ENCODE measurements at places on chromosomes 4 and X.

DNA sequence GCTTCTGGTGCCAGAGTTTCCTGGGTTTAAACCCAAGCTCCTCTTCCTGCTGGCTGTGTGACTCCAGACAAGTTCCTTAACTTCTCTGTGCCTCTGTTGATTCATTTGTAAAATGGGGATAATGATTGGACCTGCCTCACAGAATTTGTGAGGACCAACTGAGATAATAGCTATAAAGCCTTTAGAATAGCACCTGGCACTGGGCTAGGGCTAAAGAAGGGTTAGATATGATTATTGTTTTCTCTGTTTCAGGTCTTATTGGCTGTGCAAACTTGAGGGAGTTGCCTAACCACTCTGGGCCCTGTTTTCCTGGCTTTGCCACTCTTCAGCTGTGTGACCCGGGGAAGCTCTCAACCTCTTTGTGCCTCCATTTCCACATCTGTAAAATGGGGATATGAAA, 37.8 kb downstream of the LGI2 start:
- DNase-seq, result no peak

DNA sequence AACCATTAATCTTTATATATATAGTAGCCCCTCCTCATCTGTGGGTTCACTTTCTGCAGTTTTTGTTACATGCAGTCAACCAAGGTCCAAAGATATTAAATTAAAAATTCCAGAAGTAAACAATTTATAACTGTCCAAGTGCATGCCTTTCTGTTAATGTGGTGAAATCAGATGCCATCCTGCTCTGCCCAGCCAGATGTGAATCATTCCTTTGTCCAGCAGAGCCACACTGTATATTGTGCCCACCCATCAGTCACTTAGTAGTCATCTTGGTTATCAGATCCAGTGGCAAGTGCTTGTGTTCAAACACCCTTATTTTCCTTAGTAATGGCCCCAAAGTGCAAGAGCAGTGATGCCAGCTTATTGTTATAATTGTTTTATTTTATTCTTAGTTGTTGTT, 17.2 kb upstream of the PRDM5 start:
- DNase-seq, result no peak

DNA sequence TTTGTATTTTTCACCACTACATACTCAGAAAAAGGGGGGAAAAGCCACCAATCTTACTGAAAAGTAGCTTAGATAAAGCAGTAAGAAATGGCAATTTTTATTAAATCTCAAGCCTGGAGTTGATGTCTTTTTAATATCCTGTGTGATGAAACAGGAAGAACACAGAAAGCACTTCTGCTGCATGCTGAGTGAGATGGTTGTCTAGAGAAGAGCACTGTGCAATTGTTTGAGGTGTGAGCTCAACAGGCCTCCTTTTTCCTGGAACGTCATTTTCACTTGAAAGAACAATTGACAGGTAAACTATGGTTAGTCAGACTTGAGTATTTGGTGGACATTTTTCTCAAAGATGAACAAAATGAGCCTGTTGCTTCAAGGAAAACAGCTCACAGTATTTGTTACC, 73.9 kb downstream of the RTL5 start:
- no peak for DNase-seq

DNA sequence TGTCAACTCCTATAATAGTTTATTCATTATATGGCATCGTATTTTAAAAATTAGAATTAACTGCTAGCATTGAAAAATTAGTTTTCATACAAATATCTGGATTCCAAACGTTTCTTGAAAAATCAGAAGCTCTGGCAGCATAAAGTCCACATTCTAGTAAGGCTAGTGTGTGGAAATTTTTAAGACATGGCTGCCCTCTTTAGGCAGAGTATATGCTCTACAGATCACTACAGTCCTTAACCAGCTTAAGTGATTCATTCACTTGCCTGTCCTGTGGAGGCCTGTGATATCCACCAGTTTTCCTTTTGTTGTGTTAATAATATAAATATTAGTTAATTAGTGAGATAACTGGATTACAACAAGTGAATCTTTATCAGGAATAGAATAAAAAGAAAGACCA, 287.2 kb downstream of the OPHN1 start:
- DNase-seq, result no peak
